ENCODE measurements at places on chromosomes 13 and 19.
A peak's percentile ranks its signal among the peaks of the same experiment; 100 is the strongest.

DNA sequence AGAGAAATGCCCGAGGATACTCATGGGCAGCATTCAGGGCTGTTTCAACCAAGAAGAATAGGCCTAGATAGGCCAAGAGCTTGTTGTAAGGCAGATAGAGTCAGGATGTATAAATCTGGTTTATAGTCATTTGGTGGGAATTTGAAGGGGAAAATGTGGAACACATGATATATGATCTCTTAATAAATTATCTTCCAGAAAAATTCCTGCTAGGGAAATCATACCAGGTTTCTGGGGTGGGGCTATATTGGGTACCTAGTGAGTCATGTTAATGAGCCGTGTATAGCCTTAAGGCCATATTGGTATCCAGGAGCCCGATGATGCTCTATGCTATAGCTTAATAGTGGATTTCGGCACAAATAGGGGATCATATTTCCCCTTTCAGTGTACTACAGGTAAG, 51.5 kb upstream of the HTR2A start:
- DNase-seq, result no peak

DNA sequence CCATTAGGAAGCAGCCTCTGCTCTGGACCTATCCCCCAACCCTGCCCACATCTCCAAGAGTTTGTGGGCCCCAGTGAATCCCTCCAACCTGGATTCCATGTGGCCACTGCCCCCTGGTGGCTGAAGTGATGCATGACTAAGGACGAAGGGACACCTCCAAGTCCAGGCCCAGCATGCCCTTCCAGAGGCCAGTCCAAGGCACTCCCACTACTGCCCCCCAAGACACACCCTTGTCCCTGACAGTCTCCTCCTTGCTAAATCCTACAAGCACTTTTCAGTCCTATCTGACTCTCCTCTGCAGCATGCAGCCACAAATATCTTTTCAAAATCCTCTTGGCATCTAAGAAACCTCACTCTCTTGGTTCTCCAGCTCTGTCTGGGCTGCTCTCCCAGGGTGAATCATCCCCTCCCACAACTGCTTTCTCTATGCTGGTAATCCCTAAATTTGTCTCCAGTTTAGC, 33.0 kb downstream of the DEDD2 start:
- DNase-seq, result peak; percentile 56

DNA sequence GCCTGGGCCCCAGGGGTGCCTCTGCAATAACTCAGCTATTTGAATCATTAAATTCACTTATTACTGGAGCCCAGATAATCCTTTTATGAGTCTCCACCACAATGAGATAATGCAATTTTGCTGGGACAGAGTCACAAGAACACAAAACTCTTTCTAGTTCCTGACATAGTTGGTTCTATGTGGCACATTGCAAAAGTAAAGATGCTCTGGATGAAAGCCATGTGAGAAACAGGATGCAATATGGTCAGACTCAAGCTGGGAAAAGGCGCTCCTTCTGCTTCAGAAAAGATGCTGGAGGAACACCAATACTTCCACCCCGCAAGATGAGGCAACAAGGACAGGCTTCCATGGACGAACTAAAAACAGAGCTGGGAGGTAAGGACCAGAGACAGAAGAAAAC, 5.7 kb downstream of the ANKRD27 start:
- no peak for DNase-seq

DNA sequence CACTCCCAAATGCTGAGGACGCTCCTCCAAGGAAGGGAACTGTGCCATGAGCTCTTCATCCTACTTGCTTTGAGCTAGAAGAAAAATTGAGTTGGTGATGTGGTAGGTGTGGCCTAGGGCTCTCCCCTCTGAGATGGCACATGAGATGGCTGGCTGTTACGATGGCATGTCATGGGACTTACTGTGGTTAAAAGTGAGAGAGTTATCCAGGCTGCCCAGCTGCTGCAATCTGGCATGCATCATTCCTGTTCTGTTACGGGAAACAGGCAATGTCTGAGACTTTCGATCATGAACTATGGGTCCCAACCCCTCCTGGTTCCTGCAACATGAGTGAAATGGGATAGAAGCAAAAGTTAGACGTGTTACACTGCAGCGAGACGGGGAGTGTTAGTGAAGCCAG, 93.3 kb upstream of the SLC15A1 start:
- DNase-seq, result no peak

DNA sequence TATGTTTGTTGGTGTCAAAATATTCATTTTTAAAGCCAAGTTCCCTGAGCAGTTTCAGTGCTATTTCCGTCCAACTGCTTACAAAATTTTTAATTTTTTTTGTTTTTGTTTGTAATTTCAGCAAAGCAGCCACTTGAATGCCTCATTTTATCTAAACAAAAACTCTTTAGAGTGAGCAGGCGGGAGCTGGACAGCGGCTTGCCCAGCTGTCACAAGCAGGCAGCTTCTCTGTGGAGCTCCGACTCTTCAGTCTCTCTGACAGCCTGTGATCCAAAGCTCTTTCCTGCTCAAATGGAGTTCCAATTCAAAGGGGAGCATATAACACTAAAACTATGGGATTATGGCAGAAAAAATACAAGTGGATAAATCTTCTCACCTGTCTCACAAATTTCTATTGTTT, 618.3 kb upstream of the PCDH20 start:
- no peak for DNase-seq

GRCh38 chr13:41528021-41528420, 70.7 kb downstream of the RGCC start:
- no peak for DNase-seq

DNA sequence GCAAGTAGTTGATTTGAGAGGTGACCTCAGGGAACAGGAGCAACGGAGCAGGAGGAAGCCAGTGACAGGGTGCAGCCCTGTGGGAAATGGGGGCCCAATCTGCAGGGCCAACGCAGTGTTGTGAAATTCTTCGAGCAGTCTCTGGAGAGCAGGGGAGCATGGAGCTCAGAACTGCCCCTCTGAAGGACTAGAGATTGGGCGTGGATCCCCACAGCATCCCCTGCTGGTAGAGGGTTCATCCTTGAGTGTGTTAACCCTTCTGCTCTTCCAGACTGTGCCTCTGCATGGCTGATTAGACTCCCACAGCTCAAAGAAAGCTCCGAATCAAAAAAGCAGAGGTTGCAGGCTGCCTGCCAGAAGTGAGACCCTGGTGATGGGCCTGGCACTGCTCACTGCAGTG, 77.9 kb upstream of the UQCRFS1 start:
- no peak for DNase-seq

DNA sequence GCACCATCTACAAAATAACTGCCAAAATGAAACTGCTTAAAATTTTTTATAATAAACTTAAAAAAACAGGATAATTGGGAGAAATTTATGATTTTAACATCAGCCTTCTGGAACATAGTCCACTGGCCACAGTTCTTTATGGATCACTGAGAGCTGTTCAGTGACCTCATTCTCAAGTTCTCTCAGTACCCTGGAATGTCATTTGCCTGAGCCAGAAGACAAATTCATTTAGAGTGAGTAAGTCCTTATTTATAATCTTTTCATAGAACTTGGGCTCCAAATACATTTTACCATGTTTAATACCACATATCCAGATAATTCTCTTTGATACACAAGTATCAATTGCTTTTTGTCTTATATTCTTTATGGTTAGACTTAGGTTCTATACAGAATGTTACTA, 87.6 kb downstream of the CAB39L start:
- DNase-seq, result no peak

GRCh38 chr19:16207490-16208025, 9.8 kb downstream of the AP1M1 start:
- DNase-seq, result no peak

- no peak for DNase-seq
Observed at GRCh38 chr13:98374750-98375149, 197.7 kb upstream of the RNF113B start.

DNA sequence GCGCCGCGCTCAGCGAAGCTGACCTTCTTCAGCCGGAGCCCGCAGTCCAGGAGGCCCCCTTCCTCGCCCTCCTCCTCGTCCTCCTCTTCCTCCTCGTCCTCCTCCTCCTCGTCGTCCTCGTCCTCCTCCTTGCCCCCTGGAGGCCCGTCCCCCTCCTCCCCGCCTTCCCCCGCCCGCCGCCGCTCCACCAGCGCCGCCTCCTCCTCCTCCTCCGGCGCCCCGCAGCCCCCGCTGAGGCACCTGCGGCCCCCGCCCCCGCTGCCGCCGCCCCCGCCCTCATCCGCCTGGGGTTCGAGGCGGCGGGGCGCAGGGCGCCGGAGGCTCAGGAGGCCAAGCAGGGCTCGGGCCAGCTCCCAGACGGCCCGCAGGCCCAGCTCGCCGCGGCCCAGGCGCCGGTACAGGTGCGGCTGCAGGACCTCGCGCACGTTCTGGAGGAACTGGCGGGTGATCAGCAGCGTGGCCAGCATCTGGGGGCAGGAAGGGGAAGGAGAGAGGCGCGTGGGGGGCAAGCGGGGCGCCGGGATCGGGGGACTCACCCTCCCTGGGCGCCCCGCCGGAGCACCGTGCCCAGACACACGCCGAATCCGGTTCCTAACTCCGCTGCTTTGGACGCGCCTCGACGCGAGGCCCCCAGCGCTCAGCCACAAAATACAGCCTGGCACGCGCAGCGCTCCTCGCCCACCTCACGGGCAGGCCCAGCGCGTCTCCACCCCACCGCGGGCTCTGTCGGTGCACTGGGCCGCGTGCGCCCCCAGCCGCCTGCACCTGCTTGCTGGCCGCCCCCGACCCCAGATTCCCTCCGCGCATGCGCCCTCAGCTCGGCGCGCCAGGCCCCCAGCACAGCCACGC, 5.9 kb downstream of the ANO8 start:
- DNase-seq, result peak; percentile 23

GRCh38 chr19:17605117-17605516, 49.7 kb downstream of the COLGALT1 start:
- DNase-seq, result no peak

- no peak for DNase-seq
Observed at GRCh38 chr13:38361542-38362262, 12.1 kb downstream of the UFM1 start.

DNA sequence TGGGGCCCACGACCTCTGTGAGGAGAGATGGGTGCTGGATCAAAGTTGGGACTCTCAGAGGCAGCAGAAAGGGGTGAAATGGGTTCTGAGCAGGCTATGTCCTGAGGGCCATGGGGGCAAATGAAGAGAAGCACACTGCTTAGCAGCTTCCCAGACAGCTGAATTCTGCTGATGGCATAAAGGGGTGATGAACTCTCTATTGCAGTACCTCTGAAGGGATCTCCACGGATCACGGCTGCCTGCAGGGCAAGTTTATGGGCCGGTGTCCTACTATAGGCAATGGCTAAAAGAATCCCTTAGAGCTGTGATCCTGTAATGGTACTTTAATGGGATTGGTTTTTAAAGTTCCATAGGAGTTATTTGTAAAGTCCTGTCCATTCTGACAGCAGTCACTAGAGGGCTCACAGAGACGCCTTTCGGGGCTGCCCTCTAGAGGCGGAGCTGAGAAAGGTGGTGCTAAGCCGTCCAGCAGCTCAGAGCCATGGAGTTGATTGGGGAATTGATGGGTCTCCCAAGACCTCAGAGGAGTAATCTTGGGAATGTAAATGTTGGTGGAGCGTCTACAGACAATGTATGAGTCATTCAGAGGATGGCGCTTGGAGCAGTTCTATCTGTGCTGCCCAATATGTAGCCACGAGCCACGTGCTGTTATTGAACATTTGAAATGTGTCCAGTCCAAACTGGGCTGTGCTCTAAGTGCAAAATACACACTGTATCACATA, 287.3 kb downstream of the COG6 start:
- DNase-seq, result peak; percentile 36

DNA sequence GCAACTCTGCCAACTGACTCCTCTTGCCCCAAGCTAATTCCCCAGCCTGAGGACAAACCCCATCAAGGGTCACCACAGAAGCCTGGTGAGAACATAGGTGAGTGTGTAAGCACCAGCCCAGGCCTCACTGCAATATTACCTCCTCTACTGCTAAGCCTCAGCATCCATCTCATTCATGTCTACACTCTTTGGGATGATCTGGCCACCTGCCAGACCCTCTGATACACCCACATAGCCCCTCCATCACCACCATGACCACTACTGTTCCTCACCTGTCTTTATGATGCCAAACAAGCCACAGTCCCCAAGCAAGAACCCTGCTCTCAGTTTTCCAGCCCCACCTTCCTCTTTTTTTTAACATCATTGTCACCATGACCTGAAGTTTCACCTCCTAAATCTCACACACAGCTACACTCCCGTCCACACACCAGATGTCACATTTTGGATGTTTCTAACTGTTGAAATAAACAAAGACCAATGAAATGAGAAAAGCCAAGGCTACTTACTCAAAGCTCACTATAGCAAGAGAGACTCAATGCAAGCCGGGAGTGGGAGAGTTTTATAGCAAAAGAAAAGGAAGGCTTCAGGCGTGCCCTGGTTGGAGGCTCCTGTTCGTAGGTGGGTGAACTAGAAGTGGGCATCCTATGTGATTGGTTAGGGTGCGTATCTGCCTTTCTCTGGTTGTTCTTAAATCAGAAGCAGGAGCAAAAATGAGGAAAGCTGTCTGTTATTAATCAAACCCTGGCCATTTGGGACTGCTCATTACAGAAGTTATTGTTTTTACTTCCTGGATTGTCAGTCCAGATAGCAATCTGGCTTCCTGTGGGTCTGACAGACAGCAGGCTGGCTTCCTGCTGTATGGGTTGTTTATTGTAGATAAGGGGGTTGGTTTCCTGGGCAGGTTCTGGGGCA, 2.0 kb downstream of the ZNF792 start:
- DNase-seq, result no peak

- no peak for DNase-seq
Observed at GRCh38 chr19:8028951-8029491, 23.5 kb upstream of the CCL25 start.

DNA sequence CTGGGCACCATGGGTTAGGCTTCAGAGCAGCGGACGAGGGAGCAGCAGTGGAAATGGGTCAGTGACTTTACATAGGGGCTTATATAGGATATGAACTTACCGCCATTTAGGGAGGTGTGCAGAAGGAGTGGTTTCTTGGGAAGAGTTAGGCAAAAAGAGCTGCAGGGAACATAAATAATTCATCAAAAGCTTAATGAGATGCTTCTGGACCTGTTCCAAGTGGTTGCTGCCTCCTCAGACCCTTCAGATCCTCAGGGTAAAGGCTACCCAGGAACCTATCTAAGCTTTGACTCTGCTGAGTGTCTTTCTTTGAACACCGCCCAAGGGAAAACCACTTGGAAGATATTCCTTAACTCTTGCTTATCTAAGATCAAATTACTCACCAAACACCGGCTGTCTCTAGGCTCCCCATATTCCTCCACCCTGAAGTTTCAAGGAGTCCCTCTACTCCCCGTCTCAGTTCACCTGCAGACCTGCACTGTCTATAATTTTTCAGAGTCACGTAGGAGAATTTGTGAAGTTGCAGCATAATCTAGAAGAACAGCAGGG, at the start of gene IGFL4:
Gene IGFL4 (minus strand): TSS at position 51 of the 549 bp plus-strand sequence. CDS start 40 bp downstream, at position 11.
- no peak for DNase-seq
